ENCODE measurements at places on chromosomes 5 and 9.
A peak's percentile ranks its signal among the peaks of the same experiment; 100 is the strongest.

GRCh38 chr9:136700304-136700703 is 12.1 kb upstream of the DIPK1B start:
- DNase-seq, result no peak

GRCh38 chr5:65822710-65823109 is 100.7 kb downstream of the NLN start:
- no peak for DNase-seq

GRCh38 chr5:60505373-60506171 is 194.4 kb downstream of the DEPDC1B start:
- DNase-seq, result no peak

GRCh38 chr5:61625137-61625561 is 293.1 kb downstream of the ZSWIM6 start:
- peak; percentile 52 for DNase-seq

DNA sequence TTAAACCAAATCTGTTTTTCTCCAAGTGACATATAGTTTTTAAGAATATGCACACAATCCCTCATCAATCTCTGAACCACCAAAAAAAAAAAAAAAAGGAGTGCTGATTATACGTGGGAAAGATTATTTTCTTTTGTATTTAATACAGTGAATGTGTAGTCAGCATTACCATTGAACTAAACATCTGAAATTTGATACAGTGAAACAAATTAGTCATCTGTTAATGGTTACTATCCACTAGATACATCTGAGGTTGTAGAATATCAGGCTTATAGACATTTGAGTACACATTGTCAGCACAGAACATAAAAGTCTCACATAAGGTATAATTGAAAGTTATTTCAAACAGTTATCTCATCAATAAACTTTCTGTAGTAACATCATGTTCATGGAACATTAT is 87.0 kb downstream of the SLF1 start:
- DNase-seq, result no peak

DNA sequence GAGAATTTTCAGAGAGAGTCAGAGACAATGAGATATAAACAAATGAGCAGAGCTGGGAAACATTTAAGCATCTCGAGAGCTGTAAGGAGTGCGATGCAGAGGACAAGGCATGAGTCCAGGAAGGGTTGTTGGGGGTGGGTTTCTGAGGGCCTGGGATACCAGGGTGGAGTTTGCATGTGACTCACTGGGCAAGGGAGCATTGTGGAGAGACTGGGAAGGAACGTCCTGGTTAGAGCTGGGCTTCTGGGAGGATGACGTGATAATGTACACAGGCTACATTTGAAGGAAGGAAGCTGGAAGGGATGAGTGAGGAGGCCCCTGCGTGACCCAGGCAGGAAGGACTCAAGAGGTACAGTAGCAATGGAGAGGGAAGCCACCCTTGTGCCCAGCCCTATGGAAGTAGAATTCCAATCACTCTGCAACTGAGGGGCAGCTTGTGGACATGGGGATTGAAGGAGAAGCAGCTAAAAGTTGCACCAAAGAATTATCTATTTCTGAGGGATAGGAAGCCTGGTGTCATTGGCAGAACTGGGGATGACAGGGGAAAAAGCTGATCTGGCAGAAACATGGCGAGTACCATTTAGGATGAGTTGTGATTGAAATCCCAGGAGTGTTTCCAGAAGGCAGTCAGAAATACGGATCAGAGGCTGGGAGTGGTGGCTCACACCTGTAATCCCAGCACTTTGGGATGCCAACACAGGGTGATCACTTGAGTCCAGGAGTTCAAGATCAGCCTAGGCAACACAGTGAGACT is 59.3 kb upstream of the AFAP1L1 start:
- no peak for DNase-seq

GRCh38 chr9:33154371-33154770 is 12.8 kb downstream of the B4GALT1 start:
- DNase-seq, result no peak

GRCh38 chr5:146574713-146575112 is 58.7 kb upstream of the GPR151 start:
- no peak for DNase-seq

DNA sequence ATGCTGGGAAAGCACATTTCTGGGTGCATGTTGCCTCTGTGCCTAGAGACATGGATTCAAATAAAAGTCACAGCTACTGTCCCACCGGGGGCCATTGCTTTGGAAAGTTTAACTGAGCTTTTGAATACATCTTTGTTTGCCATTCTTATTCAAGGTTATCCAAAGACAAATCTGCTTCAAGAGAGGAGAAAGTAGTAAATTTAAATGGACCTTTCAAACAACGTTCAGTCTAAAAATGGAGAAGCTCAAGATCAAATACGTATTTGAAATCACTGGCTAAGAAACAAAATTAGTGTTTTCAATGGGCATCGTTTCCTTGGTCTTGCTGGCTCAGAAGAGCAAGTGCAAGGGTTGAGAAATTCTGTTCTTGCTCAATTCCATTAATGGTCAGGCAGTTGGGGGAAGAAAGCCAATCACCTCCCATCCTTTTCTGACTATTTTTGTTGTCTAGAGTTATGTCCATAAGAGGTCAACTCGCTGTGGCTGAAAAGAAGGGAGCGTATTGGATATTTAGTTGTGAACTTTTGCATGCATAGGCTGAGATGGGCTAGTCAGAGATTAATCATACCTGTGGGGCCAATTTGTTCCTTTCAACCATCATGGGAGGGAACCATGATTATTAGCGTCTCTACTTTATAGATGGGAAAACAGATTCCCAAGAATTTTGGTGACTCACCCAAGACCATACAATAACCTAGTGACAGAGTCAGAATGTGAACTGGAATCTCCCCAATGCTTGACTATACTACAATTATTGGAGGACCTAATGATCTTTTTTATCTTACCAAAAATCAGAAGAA is 276.2 kb upstream of the TNC start:
- peak; percentile 8 for DNase-seq

GRCh38 chr5:174581479-174581878 is 142.9 kb upstream of the MSX2 start:
- no peak for DNase-seq

DNA sequence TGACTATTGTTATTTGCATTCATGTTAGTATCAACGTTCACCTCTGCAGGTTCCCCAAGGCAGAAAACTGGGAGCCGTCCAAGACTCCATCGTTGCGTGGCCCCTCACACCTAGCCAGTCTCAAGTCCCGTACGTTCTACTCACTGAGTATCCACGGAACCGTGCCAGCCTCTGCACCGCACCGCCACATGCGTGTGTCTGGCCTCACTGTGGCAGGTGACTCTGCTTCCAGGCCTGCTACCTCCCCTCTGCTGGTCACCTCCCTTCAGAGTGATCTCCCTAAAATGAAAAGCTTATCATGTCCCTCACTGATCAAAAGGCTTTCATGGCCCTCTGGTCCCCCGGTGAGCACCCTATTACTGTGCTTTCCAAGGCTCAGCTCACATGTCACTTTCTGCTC is 108.1 kb downstream of the GABBR2 start:
- no peak for DNase-seq

Measured in head of caudate nucleus (tissue), 42 donors.